Mammary epithelial cell (primary cell): ENCODE measurements at places on chromosomes 5 and 9. TPM values are rescaled to one million over a fixed set of nuclear protein-coding genes. Genes with fewer than 3 reads are reported as not detected.

- DNase-seq: peak; percentile 69
These were observed 547.2 kb downstream of the CSNK1G3 start for GRCh38 chr5:124059200-124059599.

- no peak for DNase-seq
These were observed 14.1 kb downstream of the TMEM38B start for GRCh38 chr9:105708405-105708804.

BAAT gene
- 0.09 TPM in 1 of 2 replicates, not detected in the other for total RNA-seq

FCHO2 gene
- total RNA-seq: 19.3 and 25.5 TPM in 2 replicates

- no peak for DNase-seq
These were observed 103.3 kb downstream of the C5orf15 start for GRCh38 chr5:133865113-133865512.

MEIKIN gene
- not detected in 2 replicates for total RNA-seq

- no peak for DNase-seq
These were observed 294.7 kb downstream of the NSG2 start for GRCh38 chr5:174340226-174340625.

- no peak for DNase-seq
These were observed 1952.6 kb upstream of the WWC1 start for GRCh38 chr5:166338801-166339200.

DNA sequence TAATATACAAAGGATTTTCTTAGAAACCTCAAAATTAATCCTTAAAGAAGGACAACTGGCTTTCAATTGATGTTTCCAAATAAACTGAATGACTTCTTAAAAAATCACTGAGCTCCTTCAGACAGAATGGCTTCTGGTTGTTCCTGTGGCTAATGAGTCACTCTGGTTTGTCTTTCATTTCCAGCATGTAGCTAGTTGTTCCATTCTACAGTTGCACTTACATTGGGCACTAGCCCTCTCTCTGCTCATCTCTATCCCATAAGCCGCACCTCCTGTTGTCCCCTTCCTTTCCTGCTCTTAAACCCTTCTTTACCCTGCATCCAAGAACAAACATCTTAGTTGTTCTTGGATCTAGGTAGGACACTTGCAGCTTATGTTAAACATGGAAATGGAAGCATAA, 235.3 kb upstream of the HAPLN1 start:
- peak; percentile 56 for DNase-seq

DNA sequence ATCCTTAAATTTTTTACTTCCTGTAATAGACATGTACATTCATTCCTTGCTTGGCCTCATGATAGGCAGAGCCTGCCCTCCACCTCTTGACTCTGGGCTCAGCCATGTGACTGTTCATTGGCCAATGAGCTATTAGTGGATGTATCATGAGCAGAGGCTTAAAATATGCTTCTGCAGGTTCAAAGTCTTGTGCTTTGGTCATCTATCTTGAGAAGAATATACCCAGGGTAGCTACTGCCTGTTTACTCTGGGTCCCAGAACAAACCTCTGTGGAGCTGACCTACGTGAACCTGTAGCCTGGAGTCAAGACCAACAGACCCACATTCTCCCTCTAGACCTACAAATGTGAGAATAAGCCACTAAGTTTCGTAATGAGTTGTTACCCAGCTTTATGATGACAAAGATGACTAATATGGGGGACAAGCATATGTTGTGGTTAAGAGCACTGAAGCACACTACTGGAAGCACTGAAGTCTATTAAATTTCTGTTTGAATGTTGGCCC, 244.4 kb downstream of the MAST4 start:
- peak; percentile 35 for DNase-seq

CDH9 gene
- total RNA-seq: not detected

CER1 gene
- total RNA-seq: not detected

GRCh38 chr5:40605295-40605958, 74.3 kb upstream of the PTGER4 start:
- no peak for DNase-seq

DNA sequence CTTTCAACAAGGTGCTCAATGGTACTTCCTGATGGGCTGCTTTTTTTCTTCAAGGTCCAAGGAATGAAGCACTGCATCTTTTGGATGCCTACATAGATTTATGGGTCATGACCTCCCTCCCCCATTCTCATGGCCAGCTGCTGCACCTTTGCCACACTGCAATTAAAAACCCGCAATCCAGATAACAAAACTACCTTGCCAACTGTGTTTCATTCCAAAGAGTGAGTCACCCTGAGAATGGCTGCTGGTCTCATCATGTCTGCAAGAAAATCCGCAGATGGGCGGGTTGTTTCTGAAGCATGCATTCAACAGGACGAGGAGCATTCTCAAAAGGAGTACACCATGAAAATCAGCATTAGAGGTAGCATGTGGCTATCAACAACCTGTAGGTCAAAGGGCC, 139.8 kb downstream of the ELAVL2 start:
- peak; percentile 88 for DNase-seq

GRCh38 chr5:76166886-76167576, 83.8 kb downstream of the SV2C start:
- DNase-seq: no peak

DNA sequence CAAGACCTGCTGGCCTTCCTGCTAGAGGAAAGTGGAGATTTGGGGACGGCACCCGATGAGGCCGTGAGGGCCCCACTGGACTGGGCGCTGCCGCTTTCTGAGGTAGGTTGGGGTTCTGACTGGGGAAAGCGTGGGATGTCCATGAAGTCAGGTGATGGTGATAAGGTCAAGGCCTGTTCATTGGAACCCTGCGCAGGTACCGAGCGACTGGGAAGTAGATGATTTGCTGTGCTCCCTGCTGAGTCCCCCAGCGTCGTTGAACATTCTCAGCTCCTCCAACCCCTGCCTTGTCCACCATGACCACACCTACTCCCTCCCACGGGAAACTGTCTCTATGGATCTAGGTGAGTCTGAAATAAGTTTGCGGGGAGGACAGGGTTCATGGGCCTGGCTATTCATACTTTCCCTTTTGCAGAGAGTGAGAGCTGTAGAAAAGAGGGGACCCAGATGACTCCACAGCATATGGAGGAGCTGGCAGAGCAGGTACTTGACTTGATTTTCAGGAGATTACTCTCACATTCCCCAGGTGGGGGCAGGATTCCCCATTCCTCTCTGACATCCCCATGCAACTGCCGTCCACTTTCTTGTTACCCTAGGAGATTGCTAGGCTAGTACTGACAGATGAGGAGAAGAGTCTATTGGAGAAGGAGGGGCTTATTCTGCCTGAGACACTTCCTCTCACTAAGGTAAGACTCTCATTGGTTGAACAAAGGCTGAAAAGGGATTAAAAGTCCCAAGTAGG, 505 bp downstream of the CREB3 start:
- DNase-seq: peak; percentile 82

GRCh38 chr5:129399069-129399468, 61.0 kb upstream of the ADAMTS19 start:
- DNase-seq: no peak

GRCh38 chr9:90900130-90900529, 98.5 kb downstream of the SYK start:
- DNase-seq: no peak

DNA sequence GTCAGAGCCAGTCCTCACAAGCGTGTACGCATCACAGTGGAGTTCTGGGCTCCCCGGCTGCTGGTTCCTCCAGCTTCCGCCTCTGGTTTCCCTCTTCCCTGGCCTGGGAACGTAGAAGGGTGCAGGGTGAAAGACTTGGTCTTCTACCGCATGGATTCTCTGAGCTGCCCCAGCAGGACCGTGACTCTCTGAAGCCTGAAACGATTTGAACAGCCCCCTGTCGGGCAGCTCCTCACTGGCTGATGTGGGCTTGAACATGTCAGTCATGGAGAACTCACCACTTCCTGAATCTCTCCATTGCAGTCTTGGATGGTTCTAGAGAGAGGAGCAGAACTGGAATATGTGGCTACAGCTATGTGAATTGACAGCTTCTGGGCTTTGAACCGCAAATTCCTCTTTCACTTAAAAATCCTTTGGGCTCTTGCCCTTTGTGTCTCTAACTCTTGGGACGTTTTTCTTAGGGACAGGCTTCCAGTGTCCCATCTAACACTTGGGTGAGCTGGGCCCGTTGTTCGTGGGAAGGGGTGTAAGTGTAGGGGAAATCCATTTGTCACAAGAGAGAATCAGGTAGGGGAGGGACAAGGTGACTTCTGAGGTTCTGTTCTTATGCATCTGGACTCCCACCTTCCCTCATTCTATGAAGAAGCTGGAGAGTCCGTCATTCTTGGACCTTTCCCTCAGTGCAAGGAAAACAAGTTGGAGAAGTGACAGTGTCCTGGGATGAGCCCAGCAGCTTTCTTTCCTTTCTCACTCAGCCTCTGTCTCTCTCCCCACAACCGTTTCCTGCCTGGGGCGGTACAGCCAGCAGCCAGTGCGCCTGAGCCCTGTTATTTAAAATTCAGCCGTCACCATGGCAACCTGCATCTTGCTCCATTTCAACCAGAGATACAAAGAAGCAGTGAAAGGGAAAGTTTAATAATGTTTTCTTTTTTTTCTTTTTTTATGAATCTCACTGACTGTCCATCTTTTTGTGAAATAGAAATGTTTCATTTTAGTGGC, 84.7 kb downstream of the PTTG1 start:
- DNase-seq: no peak

CLTA gene
- total RNA-seq: 217 and 241 TPM in 2 replicates

PCDHA13 gene
- 1.2 TPM for total RNA-seq

DNA sequence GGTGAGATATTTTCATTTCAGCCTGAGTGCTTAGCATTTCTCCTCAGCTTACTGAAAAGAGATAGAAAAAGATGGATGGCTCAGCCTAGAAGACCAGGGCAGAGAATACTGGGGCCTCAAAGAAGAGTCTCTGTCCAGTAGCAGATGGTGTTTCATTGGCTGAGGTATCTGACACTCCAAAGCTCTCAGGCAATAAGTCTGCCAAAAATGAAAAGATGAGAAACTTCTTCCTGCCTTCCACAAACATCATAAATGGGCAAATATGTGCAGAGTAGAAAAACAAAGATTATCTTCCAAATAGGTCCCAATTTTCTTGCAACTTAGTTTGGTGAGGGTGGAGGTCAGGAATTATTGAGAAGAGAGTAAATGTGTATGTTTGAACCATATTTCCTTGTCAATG, 87.4 kb upstream of the ICE1 start:
- no peak for DNase-seq

DNA sequence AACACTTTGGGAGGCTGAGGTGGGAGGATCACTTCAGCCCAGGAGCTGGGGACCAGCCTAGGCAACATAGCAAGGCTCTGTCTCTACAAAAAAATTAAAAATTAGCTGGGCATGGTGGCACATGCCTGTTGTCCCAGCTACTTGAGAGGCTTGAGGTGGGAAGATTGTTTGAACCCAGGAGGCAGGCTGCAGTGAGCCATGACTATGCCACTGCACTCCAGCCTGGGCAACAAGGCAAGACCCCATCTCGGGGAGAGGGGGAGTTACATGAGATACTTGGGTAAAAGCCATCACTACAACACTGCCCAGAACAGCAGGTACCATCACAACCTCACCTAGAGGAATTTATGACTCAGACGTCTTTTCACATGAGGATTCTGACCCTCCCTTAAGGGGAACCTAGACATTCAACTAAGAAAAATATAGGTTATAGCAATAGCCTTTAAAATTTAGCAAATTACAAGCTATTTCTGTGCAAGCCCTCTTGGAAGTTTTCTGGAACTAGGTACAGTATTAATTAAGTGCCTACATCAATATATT, 143.5 kb downstream of the NFIB start:
- peak; percentile 54 for DNase-seq

PCDHGA8 gene
- total RNA-seq: 1.7 TPM

ISL1 gene
- not detected for total RNA-seq

- no peak for DNase-seq
These were observed 28.8 kb upstream of the CAVIN4 start for GRCh38 chr9:100549048-100549447.

ARL14EPL gene
- total RNA-seq: not detected in 2 replicates

DNA sequence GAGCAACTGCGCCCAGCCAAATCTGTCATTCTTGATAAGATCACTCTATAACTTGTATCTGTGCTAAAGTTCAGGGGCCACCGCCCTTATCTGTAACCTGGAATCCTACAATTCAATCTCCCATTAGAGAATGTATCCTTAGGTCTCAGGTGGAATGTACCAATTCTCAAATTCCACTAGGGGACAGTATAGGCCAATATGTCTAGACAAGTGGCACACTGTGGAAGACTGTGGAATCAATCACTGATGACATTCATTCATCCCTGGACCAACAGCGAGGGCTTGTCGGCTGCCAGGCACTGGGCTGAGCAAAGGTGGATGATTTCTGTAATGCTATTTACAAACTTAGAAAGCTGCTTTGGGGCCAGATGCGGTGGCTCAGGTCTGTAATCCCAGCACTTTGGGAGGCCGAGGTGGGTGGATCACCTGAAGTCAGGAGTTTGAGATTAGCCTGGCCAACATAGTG, 28.7 kb upstream of the MEGF9 start:
- peak; percentile 41 for DNase-seq

DNA sequence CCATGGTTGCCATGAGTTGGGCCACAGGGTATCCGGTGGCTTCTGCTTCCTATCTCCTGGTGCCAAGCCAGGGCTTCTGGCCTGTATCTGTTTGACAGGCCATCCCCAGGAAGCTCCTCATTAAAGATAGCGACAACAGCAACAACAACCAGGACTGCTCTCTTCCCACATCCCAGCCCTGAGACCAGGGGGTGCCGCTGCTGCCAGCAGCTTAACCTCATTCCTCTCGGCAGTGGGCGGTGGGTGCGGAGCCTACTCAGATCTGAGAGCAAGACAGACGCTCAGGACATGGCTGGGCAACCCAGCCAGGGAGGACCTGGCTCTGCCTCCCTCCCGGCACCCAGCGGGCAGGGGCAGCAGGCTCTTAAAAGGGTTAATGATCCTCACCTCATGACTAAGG, 98.3 kb downstream of the PSD2 start:
- DNase-seq: no peak

MEGF10 gene
- 2.2 TPM for total RNA-seq

DNA sequence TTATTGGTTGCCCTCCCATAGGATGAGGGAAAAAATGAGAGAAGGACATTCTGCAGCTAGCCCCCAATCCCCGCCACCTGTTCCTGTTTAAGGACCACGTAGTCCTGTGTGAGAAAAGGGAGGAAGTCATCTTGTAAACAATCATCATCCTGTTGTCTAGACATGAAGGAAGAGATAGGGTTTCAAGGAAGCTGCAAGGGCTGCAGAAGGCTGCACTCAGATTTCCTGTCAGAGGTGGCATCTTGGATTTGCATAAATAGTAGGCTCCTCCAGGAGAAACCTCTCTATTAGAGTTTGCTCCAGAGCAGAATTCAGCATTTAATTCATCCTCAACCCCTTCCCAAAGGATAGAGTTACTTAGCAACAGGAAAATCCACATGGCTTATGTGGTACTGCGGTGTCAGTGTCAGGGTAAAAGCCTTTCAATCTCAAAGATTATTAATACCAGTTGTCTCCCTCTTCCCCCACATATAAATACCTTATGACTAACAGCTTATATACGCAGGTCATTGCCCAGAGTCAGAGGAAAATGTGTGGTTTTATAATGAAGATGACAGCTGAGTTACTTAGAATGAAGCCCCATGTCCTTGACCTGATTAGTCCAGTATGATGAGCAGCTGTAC, 4.6 kb upstream of the DNAJC18 start:
- DNase-seq: peak; percentile 72
